ENCODE measurements at places on chromosomes 11 and 22. TPM values are rescaled to one million over a fixed set of nuclear protein-coding genes. Genes with fewer than 3 reads are reported as not detected.

Gene DUSP18
- total RNA-seq, result 5.4 TPM

Gene CCDC188
- 0.76 TPM for total RNA-seq

Gene ARHGAP32
- 24.1 TPM for total RNA-seq

Gene SNX32
- 1.5 TPM for total RNA-seq

Gene GAS2L1
- total RNA-seq, result 13.2 TPM

Gene PATE4
- 0.25 TPM for total RNA-seq

Gene OR52B6
- not detected for total RNA-seq

Gene PLXNB2
- total RNA-seq, result 46.8 TPM

Gene DENND5A
- 107 TPM for total RNA-seq

Gene IGF2
- 1.6 TPM for total RNA-seq

Gene CBX7
- total RNA-seq, result 3.5 TPM

Gene MYOD1
- not detected for total RNA-seq

Gene SLC5A1
- not detected for total RNA-seq

Measured in motor neuron (in vitro differentiated cells).